ENCODE measurements at places on chromosomes 16 and 17.

DNA sequence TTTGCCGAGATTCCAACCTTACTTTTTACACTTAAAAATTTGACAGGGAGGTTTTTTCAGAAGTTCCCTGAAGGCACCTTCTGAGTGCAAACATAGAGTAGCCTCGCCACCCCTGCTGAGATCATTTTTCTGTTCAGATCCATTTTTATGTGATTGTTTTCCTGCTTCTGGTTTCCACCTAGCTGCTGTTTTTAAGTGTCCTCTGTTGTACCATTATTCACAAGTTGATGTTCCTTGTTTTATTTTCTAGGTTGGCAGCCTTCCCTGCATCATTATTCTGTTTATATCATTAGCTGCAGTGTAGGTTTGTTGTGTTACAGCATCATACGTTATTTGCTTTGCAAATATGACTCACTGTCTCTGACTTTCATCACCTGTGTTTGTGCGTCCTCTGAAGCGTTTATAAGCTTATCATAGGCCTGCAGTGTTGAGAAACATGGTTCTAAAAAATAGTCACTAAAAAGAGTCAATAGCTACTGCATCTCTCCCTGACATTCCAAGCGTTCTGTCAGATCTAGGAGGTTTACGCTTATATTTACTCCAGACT, 116.9 kb upstream of the CLEC3A start:
- no peak overlapping the region for H3K4me3 ChIP-seq
- H3K4me1 ChIP-seq, result peaks cover 19% of the 10 kb centered on the region
- H3K27ac ChIP-seq, result no peak overlapping the region
- no peaks in the 10 kb centered on the region for H3K36me3 ChIP-seq
- peaks cover 10% of the 10 kb centered on the region for H3K27me3 ChIP-seq

DNA sequence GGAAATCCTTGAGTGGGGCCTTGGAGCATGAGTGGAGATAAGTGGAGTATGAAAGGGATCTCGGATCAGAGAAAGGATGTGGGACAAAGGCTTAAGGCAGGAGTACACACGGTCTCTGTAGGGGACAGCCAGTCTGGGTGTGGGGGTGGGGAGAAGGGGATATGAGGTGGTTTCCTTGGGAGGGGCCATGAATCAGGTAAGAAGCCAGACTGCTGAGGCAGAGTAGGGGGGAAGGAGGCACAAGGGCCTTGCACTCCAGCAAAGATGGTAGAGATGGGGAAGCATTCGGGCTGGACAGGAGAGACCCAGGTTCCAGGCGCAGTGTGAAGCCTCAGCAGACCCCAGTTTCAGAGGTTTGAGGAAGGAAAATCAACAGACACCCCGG, 1.6 kb downstream of the HSD11B2 start:
- no peak for DNase-seq
- H3K36me3 ChIP-seq, result peaks cover 12% of the 10 kb centered on the region
- peak overlapping the region; percentile 96 for H3K27ac ChIP-seq

- no peak overlapping the region for H3K27ac ChIP-seq
- H3K36me3 ChIP-seq, result peaks cover 51% of the 10 kb centered on the region
- peaks cover 35% of the 10 kb centered on the region for H3K4me1 ChIP-seq
- H3K4me3 ChIP-seq, result no peak overlapping the region
- peak; percentile 50 for DNase-seq
These were observed 19.0 kb downstream of the HEATR9 start for GRCh38 chr17:35849469-35850348.

GRCh38 chr17:78034429-78035091, 76.1 kb downstream of the TNRC6C start:
- no peaks in the 10 kb centered on the region for H3K27me3 ChIP-seq
- H3K27ac ChIP-seq, result no peak overlapping the region
- H3K36me3 ChIP-seq, result peaks cover 52% of the 10 kb centered on the region
- H3K4me3 ChIP-seq, result no peak overlapping the region
- no peaks in the 10 kb centered on the region for H3K4me1 ChIP-seq

GRCh38 chr16:61829631-61830030, 206.6 kb downstream of the CDH8 start:
- H3K36me3 ChIP-seq, result no peaks in the 10 kb centered on the region
- H3K4me1 ChIP-seq, result no peaks in the 10 kb centered on the region
- no peak for DNase-seq
- H3K27me3 ChIP-seq, result no peaks in the 10 kb centered on the region
- no peak overlapping the region for H3K27ac ChIP-seq

DNA sequence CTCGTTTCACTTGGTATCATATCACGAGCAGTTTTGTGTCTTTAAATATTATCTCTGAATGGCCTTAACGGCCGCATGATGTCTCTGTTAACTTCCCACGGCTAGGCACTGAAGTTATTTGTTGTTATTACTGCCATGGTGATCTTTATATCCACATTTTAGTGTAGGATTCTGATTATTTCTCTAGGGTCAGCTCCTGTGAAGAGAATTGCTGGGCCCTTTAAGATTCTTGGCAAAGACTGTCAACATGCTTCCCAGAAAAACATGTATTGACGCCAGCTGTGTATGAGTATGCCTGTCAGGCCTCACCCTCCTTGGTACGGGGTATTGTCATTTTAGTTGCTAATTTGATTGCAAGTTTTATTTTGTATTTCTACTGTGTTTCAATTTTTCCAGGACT, 263.5 kb downstream of the SNX29 start:
- H3K27me3 ChIP-seq, result no peaks in the 10 kb centered on the region
- H3K4me1 ChIP-seq, result peaks cover 48% of the 10 kb centered on the region
- DNase-seq, result no peak

- H3K4me1 ChIP-seq, result peaks cover 28% of the 10 kb centered on the region
- no peak for DNase-seq
- no peak overlapping the region for H3K27ac ChIP-seq
- no peak overlapping the region for H3K4me3 ChIP-seq
- H3K36me3 ChIP-seq, result no peaks in the 10 kb centered on the region
These were observed 5.3 kb upstream of the DDX52 start for GRCh38 chr17:37648555-37648954.

GRCh38 chr16:89041571-89042481, 51.8 kb upstream of the ACSF3 start:
- H3K4me1 ChIP-seq, result no peaks in the 10 kb centered on the region
- no peak overlapping the region for H3K4me3 ChIP-seq
- H3K36me3 ChIP-seq, result no peaks in the 10 kb centered on the region
- H3K27ac ChIP-seq, result no peak overlapping the region

GRCh38 chr17:72467841-72468653, 347.2 kb downstream of the SOX9 start:
- H3K4me3 ChIP-seq, result no peak overlapping the region
- no peaks in the 10 kb centered on the region for H3K36me3 ChIP-seq
- H3K27me3 ChIP-seq, result peaks cover 34% of the 10 kb centered on the region
- DNase-seq, result no peak
- no peak overlapping the region for H3K27ac ChIP-seq
- peaks cover 42% of the 10 kb centered on the region for H3K4me1 ChIP-seq

DNA sequence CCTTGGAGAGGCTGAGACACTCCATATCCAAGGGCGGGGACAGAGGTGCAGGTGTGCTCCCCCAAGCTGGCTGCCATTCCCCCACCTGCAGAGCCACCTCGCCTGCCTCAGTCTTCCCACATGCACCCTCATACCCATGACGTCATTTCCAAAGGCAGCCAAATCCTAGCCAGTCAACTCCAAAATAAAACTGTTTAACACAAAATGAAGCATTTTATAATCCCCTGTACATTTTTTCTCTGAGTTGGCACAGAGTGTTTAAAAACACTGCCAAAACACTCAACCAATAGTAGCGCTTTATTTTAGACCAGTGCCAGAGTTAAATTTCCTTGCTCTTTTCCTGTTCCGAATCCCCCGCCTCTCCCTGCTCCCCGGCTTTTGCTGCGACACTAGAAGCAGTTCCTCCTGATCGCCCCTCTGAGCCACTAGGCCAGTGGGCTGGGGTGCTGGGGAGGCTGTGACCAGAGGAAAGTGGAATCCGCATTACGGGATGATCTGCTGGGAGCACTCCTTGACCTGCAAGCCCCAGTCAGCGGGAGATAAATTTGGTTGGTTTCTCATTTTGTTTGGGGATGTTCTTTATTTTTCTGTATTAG, 139.5 kb downstream of the ZNF423 start:
- DNase-seq, result no peak
- no peak overlapping the region for H3K4me3 ChIP-seq

DNA sequence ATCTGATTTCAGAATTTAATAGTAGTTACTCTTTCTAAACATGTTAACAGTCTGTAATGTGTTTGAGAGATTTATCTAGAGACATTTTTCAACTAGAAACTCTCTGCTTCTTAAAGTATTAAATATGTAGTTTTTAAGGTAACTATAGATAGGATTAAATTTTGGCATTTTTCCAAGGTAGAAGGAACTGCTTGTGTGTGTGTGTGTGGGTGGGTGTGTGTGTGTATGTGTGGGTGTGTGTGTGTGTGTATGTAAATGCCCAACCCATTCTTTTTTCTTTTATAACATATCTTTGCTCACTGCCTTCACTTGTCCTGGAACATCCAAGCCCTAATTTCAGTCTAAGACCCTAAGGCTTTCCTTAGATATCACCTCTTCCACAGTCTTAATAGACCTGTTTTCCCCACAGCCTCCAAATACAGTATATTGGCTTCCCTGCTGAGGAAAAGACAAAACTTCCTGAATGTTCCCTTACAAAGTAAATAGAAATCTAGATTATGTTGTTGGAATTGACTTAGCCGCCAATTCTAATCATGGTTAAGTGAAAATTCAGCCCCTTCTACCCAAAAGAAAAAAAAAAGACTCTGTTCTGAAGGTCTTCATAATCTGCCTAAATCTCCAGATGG, 33.5 kb downstream of the NUP93 start:
- no peaks in the 10 kb centered on the region for H3K4me1 ChIP-seq
- peaks cover 26% of the 10 kb centered on the region for H3K36me3 ChIP-seq
- no peak overlapping the region for H3K27ac ChIP-seq
- no peaks in the 10 kb centered on the region for H3K27me3 ChIP-seq
- no peak for DNase-seq

GRCh38 chr16:28839899-28840298, 6.2 kb downstream of the TUFM start:
- no peak for DNase-seq
- H3K4me3 ChIP-seq, result no peak overlapping the region
- no peaks in the 10 kb centered on the region for H3K27me3 ChIP-seq
- H3K4me1 ChIP-seq, result peaks cover 6% of the 10 kb centered on the region

GRCh38 chr17:72890711-72891110, 201.8 kb downstream of the SLC39A11 start:
- H3K27me3 ChIP-seq, result peaks cover 6% of the 10 kb centered on the region
- H3K36me3 ChIP-seq, result no peaks in the 10 kb centered on the region
- H3K27ac ChIP-seq, result no peak overlapping the region
- H3K4me1 ChIP-seq, result peaks cover 4% of the 10 kb centered on the region
- no peak overlapping the region for H3K4me3 ChIP-seq
- no peak for DNase-seq

GRCh38 chr17:82938873-82939620, 99.2 kb upstream of the ZNF750 start:
- H3K4me3 ChIP-seq, result no peak overlapping the region
- no peaks in the 10 kb centered on the region for H3K27me3 ChIP-seq
- H3K27ac ChIP-seq, result peak overlapping the region; percentile 29

GRCh38 chr16:12255919-12256665, 279.6 kb downstream of the SNX29 start:
- no peak overlapping the region for H3K27ac ChIP-seq
- peaks cover 15% of the 10 kb centered on the region for H3K27me3 ChIP-seq
- no peak for DNase-seq
- H3K4me3 ChIP-seq, result no peak overlapping the region
- H3K4me1 ChIP-seq, result peaks cover 32% of the 10 kb centered on the region

- H3K36me3 ChIP-seq, result no peaks in the 10 kb centered on the region
- DNase-seq, result no peak
- no peak overlapping the region for H3K4me3 ChIP-seq
These were observed 112.0 kb downstream of the LITAF start for GRCh38 chr16:11474617-11475291.

DNA sequence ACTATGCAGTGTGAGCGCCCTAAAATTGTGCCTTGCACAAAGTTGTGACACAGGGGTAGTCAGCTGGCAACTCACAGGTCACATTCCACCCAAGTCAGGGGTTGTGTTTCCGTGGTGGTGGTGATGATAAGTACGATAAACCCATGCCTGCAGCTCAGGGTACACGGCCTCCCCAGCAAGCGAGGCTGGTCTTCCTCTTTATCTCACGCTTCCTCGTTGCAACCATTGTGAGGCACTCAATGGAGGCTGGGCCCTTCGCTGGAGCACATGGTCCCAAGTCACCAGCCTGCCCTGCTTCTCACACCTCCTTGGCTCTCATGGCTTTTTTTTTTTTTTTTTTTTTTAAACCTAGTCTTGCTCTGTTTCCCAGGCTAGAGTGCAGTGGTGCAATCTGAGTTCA, 307.5 kb downstream of the CPPED1 start:
- H3K36me3 ChIP-seq, result no peaks in the 10 kb centered on the region
- H3K27ac ChIP-seq, result no peak overlapping the region
- DNase-seq, result no peak
- H3K4me3 ChIP-seq, result no peak overlapping the region
- peaks cover 6% of the 10 kb centered on the region for H3K27me3 ChIP-seq

GRCh38 chr16:25110387-25110947, 1.1 kb upstream of the LCMT1 start:
- peak overlapping the region; percentile 94 for H3K4me3 ChIP-seq
- DNase-seq, result no peak
- peaks cover 61% of the 10 kb centered on the region for H3K4me1 ChIP-seq
- no peaks in the 10 kb centered on the region for H3K36me3 ChIP-seq
- H3K27ac ChIP-seq, result no peak overlapping the region

- no peaks in the 10 kb centered on the region for H3K36me3 ChIP-seq
- no peak for DNase-seq
- peaks cover 26% of the 10 kb centered on the region for H3K4me1 ChIP-seq
- no peak overlapping the region for H3K27ac ChIP-seq
- H3K27me3 ChIP-seq, result peaks cover 29% of the 10 kb centered on the region
These were observed 10.4 kb downstream of the EMC6 start for GRCh38 chr17:3678821-3679530.

- H3K27me3 ChIP-seq, result no peaks in the 10 kb centered on the region
- H3K4me1 ChIP-seq, result no peaks in the 10 kb centered on the region
- H3K27ac ChIP-seq, result no peak overlapping the region
- DNase-seq, result no peak
- H3K4me3 ChIP-seq, result no peak overlapping the region
These were observed 111.8 kb upstream of the NUDT7 start for GRCh38 chr16:77610496-77610895.

GRCh38 chr17:20127360-20128035, 118.3 kb downstream of the SPECC1 start:
- H3K36me3 ChIP-seq, result no peaks in the 10 kb centered on the region
- no peaks in the 10 kb centered on the region for H3K4me1 ChIP-seq
- H3K4me3 ChIP-seq, result no peak overlapping the region
- H3K27me3 ChIP-seq, result peaks cover 20% of the 10 kb centered on the region

GRCh38 chr16:58197314-58198012, 443 bp downstream of the CSNK2A2 start:
- H3K36me3 ChIP-seq, result peaks cover 34% of the 10 kb centered on the region
- peaks cover 26% of the 10 kb centered on the region for H3K4me1 ChIP-seq
- peak; percentile 53 for DNase-seq
- H3K4me3 ChIP-seq, result peak overlapping the region; percentile 89

All from nephron progenitor cell (in vitro differentiated cells).